ENCODE measurements at places on chromosomes 2 and 18.

- DNase-seq = no peak
These were observed 37.8 kb upstream of the STAT4 start for GRCh38 chr2:191188550-191189093.

GRCh38 chr2:130808482-130809268 lies 28.0 kb upstream of the ARHGEF4 start:
- no peak for DNase-seq

DNA sequence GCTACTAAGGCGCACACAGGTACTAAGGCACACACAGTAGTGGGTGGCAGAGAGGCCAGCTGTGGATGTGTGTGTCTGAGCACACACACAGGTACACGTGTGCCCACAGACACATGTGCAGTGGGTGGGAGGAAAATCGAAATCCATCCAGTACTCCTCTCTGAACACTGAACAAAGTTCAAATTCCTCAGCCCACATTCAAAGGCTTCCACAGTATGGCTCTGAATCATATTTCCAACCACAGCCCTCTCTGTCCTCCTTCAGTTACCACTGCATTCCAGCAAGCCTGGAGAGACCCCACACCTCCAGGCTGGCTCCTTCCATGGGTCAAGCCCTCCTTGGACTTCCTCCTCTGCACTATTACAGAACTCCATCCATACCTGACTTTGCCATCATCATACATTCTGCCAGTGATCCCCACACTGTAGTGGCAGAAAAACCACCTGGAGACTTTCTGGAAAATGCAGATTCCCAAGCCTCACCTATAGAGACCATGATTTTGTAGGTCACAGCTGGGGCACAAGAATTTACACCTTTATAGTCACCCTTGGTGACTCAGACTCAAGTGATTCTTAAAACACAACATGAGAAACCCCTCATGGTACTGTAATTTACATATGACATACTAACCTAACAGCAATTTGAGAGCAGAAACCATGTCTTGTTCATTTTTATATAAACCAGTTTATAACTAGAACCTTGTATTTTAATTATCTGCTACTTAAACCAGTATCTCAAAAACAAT lies 31.4 kb downstream of the EPG5 start:
- DNase-seq = no peak

- DNase-seq = no peak
These were observed 63.2 kb downstream of the ALMS1 start for GRCh38 chr2:73448856-73449255.

DNA sequence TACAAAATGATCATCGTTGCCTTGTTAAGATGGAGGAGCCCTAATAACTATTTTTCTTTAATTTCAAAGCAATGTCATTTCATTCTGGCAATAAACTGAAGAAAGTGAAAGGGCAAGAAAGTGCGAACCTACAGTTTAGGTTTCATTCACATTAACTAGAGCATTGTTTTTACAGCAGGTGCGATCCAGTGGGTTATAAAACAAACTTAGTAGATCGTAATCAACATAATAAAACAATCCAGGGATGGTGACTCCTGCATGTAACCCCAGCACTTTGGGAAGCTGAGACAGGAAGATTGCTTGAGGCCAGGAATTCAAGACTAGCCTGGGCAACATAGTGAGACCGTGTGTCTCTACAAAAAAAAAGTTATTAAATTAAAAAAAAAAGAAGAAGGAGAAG lies 51.1 kb downstream of the AP1S3 start:
- DNase-seq = no peak

Data from endothelial cell (in vitro differentiated cells).